ENCODE measurements at places on chromosomes 11 and 22. TPM values are rescaled to one million over a fixed set of nuclear protein-coding genes. Genes with fewer than 3 reads are reported as not detected.

GRCh38 chr22:19287889-19288288 lies 3.6 kb downstream of the CLTCL1 start:
- no peak for DNase-seq

OR52E8 gene
- not detected for total RNA-seq

DNA sequence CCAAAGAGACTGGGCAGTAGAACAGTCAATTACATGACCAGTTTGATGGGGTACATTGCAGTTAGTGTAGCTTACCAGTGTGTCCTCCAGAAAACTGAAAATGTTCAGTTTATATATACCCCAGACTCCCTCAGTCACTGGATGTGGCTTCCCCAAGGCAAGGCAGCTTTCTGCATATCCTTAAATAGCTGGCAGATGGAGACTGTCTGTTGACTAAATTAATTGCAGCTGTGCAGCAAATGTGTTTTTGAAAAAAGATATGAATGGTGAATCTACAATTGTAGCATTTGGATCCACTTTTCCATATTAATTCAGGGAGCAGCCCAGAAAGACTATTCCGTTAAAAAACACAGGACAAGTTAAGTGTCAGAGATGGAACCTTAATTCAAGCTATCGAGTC lies 565.1 kb upstream of the CCDC179 start:
- DNase-seq, result no peak

CERK gene
- 27.3 TPM for total RNA-seq

- no peak for DNase-seq
Observed at GRCh38 chr11:70491696-70492472, 93.6 kb downstream of the CTTN start.

DNA sequence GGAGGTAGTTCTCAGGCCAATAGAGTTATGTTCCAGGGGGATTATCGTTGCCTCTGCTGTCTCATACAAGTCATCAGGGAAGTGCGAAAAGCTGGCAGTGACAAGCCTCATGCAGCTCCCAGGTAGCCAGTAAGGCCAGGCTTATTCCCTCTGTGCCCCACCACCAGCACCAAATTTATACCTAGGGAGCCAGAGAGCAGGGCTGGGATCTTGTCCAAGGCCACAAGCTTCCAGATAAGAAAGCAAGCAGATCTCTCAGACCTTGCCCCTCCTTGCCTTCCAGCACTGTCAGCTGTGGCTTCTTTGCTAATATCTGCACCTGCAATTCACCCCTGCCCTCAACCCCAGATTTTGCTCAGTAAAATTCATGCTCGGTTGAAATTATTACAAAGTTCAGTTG lies 206.3 kb upstream of the FAT3 start:
- DNase-seq, result no peak

DNA sequence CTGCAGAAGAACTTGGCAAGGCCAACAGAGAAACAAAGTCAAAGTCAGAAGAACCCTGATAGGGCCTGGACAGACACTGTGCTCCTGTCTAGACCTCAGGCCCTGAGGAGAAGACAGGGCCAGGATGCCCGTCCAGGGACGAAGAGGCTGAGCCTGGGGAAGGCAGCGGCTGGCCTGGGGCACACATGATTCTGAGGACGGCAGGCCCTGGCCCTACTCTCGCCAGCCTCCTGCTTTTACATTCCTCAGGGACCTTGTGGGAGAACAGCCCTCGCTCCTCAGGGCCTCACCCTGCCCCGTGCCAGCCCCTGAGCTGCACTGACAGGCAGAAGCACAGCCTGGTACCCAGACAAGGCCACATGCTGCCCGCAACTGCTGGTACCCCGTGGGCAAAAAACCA lies 43.6 kb upstream of the TTLL12 start:
- DNase-seq, result no peak

DNA sequence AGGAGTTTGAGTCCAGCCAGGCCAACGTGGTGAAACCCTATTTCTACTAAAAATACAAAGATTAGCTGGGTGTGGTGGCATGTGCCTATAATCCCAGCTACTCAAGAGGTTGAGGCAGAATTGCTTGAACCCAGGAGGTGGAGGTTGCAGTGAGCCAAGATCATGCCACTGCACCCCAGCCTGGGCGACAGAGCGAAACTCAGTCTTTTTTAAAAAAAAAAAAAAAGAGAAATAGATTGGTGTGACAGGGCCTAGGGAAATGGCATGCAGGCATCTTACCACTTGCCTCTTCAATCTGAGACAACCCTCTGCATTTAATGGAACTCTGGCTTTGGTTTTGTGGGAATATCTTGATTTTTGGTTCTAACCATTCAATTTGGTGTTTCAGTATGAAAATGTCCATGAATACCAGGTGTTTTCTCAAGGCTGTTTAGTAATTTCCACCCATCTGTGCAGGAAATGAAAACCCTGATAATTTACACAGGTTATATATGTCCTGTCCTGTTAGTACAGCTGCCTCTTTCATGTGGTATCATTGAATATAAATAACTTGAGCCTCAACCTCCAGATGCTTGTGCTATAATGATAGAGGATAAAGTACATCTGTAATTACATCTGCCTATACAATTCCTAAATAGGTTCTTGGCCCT lies 8.4 kb downstream of the XBP1 start:
- DNase-seq, result no peak

DNA sequence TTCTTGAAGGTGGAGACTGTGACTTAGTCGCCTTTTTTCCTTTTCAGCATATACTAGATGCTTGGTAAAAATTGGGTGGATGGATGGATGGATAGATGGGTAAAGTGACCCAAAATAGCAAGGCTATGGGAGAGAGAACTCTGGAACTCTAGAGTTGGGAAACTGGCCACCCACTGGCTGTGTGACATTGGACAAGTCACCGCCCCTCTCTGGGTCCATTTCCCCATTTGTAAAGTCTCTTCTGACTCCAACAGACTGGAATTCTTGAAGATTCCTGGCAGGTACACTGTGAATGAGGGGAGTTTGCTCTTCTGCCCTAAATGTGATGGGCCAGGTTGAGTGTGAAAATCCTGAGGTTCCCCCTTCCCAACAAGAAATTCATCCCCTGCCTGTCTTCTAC lies 8.0 kb downstream of the TKFC start:
- no peak for DNase-seq

ADAMTS15 gene
- 6.4 TPM for total RNA-seq

DNA sequence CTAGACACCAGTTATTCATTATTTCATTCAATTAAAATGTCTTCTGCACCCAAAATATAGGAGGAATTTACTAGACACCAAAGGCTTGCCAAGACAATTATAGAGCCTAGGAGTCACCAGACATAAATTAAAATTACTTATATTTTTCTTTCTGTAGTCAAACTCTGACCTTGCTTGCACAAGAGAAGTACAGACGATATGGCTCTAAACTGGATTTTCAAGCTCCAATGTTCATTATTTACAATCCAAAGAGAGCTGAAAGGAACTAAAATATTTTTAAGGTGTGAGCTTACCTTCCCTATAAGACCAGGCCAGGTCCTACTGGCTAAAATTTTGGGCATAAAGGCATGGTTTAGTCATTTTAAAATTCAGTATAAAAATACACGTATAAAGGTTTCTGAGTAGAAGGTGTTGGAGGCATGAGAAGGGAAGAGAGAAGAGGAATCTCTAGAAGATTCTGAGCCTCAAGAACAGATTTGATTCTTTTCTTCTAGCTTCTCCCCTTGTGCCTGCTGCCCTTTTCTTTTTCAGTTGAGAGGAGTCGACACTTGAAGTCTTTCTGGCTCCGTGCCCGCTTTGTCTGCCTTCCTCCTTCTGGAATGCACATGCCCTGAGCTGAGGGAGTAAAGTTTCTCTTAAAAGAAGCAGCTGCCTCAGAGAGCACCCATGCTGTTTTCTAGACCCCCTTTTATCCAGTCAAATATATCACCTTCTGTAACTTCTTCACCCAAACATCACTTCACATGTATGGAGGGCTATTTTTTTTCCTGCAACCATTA lies 13.5 kb downstream of the C11orf97 start:
- DNase-seq, result peak; percentile 86

DNA sequence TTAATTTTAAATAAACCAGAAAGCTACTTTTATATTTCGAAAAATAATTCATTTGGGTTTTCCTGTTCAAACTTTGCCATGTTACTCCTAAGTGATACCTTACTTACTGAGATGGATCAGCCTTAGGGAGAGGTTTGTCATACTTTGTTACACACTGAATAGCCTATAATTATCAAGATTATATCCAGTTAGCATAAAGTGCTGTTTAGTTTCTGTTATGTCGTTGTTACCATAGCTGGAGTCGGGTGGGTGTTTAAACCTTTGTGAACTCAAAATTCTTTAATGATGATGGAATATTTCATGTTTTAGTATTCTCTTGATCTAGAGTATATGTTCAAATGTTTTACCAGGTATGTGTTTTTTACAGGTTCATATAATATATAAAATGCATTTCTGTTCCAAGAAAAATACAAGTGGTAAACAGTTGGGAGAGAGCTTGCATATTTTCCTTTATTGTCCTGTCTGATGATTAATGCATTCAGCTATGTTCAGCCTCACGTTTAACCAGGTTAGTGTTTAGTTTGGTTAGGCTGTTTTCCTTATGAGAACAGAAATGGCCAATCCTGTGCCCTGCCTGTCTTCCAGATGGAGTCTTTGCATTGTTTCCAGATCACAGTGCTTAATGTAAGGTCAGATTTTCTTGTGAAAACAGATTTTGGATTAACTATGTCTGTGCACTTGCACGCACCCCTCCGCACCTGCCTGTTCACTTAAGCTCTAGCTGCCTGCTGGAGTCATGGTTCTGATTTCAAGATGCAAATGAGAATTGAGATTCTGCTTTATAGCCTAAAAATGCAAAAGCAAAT lies 105.6 kb downstream of the ATXN10 start:
- no peak for DNase-seq

DNA sequence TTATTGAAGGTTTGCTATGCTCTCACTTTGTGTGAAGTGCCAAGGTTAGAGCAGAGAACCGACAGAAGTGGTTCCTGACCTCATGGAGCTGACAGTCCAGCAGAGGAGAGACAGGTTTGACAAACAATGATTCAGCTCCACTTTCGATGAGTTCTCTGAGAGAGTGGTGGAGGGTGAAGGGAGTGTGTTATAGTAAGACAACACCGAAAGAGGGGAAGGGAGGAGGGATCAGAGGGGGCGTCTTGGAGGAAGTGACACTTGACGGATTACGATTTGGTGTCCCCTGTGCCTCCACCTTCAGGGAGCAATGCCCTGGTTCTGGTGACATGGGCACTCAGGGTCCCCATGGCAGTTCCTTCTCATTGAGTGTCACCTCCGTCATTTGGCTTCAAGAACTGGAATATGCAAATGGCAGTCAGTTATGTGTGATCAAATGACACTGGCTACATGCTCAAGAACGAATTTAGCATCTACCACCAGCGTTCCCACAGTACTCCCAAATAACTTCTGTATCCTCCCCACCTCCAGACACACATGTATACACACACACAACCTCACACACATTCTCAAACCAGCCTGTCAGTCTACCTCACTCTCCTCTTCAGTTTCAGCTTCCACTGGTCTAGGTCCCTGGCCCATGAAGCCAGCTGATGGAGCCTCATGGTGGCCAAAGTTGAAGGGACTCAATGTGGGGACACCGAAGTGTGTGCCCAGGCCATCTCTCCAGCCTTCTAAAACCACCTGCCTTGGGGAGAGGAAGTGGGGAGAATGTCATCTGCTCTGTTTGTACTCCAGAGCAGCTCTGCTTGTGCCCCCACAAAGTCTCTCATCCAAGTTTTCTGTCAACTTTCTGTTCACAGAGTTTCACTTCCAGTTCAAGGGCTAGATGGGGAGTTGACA lies 31.4 kb upstream of the NUP160 start:
- no peak for DNase-seq

GLYAT gene
- 2.6 TPM for total RNA-seq

- DNase-seq, result no peak
Observed at GRCh38 chr11:111612224-111612623, 10.0 kb downstream of the SIK2 start.

FADD gene
- total RNA-seq, result 18.8 TPM

DNA sequence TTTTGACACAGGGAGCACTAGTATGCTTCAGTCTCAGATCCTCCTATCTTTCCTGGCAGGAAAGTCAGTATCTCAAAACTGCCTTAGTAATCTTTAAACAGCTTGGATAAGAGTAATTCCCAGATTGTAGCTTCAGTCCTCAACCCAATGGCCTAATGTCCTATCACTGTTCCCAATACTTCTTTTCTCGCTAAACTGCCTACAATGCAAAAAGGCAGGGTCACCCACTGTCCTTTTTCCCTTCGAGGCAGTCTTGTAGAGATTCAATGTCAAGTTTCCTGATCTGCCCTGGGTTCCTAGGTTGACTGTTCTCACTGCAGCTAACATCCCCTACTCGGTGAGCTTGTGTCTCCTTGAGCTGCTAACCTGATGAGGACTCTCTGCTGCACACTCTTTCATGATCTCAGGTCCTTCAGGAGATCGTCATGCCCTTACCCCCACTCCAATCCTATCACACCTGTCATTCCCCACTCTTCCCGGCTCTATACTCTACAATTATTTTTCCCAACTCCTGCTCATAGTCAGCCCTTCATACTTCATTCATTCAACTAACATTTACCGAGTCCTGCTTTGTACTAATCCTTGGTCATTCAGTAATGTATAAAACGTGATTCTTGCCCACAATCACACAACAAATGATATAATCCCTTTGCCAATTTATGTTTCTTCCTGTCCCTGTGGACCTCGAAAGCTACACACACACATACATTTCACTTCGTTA lies 904 bp downstream of the C2CD3 start:
- no peak for DNase-seq

GRCh38 chr11:66243782-66244535 lies 24.5 kb upstream of the RAB1B start:
- no peak for DNase-seq

GRCh38 chr11:38438091-38438490 lies 1840.1 kb upstream of the RAG2 start:
- no peak for DNase-seq

DNA sequence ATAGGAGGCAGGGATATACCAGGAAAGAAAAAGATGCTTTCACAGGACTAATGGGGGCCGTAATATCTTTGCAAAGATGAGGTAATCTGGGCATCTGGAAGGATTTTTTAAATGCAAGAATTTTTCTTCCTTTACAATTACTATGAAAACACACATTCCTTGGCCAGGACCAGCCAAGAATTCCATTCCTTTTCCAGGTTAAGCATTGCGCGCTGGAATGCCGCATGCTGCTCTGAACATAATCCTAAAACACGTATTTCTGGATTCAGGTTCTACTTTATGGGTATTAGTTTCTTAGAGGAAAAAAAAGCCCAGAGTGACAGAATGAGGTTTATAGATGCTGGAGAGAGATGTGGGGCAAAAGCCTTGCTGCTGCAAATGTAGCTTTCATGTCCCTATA lies 99.4 kb upstream of the SORL1-AS1 start:
- DNase-seq, result no peak

- no peak for DNase-seq
Observed at GRCh38 chr11:127737499-127737898, 736.9 kb upstream of the KIRREL3 start.

DCHS1 gene
- 22.7 TPM for total RNA-seq

GRCh38 chr22:31872209-31872608 lies 72.1 kb upstream of the YWHAH start:
- no peak for DNase-seq

MMP7 gene
- not detected for total RNA-seq

OLFML1 gene
- 27.2 TPM for total RNA-seq

- no peak for DNase-seq
Observed at GRCh38 chr11:102323542-102324251, 6.4 kb downstream of the BIRC3 start.

MPPED2 gene
- total RNA-seq, result 8.0 TPM

Data from sciatic nerve (tissue), 2 donors.